Hippocampal formation (tissue), 2 donors: ENCODE measurements at places on chromosomes 16 and 17.

GRCh38 chr17:35051183-35051578 is 12.3 kb downstream of the RFFL start:
- no peak for DNase-seq

- DNase-seq: no peak
These were observed 10.4 kb downstream of the KCNH6 start for GRCh38 chr17:63533433-63534077.

DNA sequence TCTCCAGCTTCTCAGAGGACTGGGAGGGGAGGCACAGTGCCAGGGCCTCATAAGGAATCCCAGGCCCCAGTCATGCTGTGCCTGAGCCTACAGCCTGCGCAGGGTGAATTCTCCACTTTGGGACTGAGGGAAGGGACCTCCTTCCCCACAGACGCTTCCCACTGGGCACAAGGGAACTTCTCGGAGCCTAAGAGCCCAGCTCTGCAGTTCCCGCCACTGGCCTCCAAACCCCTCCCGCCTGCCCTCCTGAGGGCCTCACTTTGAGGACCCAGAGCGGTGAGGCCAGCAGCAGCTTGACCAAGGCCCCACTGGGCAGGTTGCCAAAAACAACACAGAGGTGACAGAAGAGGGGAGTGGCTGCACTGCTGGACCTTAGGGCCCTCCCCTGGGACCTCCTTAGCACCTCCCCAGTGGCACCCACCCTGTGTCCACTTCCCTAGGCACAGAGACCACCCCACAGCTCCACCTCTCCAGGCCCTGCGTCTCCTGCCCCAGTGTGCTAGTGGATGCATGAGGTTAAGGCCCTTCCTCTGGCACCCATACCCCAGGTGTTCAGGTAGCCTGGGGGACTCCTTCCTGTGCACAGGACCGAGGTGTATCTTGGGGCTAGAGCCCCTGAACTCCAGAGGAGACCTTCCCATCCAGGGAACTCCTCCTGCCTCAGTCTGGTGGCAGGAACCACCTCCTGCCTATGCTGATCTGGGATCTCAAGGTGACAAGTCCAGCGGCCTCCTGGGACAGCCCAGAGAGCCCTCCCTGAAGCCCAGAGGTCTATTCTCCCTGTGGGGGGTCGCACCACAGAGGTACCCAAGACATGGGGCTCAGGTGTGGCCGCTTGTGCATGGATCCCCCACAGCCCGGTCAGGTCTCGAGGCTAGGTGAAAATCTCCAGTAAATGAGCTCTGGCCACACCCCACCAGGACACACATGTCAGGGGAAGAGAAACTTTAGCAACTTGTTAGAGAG is 3.4 kb downstream of the CASKIN2 start:
- no peak for DNase-seq

DNA sequence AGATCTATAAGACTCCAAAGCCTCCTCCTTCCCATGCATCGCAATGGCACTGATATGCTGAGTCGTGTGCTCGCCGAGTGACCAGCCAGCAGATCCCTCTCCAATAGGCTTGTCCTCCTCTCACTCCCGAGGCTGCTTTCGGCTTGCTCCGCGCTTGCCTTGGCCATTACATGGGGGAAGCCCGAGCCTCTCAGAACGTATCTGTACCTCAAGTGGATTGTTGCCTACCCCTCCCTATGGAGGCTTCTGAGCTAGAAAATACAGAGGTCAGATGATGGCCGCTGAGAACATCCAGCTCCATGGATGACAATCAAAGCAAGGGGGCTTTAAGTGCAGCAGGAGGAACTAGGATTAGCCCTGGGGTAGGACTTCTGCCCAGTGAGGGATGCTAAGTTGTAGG is 7.7 kb upstream of the NLRP1 start:
- no peak for DNase-seq

DNA sequence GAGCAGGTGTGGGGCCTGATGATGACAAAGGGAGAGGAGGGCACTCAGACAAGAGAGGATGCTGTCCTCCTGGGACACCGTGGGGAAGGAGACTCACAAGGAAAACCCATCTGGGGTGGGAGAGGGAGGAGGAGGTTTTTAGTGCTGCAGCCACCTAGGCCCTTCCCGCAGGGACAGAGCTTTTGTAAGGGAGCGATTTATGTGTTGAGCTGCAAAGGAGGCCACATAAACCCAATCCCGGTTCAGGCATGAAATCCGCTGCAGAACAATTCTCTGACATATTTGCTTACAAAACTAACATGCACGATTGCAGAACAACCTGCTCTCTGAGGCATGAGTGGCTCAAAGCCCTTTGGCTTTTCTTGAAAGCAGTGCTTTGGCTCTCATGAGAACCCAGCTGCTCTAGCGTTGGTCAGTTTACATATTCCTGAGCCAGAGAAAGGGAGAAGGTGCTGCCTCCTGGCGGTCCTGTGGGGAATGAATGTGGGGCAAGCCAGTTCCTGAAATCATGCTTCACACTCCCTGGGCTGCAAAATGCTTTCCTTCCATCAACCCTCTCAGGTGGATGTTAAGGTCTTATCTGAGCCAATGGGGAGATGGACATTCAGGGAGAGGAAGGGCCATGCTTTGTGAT is 122.4 kb upstream of the NLRP1 start:
- peak; percentile 57 for DNase-seq

GRCh38 chr17:62625184-62625869 is 2.1 kb upstream of the MRC2 start:
- no peak for DNase-seq

GRCh38 chr16:68421076-68421475 is 27.2 kb downstream of the SMPD3 start:
- no peak for DNase-seq

- DNase-seq: no peak
These were observed 2.3 kb downstream of the RND2 start for GRCh38 chr17:43027091-43028032.

DNA sequence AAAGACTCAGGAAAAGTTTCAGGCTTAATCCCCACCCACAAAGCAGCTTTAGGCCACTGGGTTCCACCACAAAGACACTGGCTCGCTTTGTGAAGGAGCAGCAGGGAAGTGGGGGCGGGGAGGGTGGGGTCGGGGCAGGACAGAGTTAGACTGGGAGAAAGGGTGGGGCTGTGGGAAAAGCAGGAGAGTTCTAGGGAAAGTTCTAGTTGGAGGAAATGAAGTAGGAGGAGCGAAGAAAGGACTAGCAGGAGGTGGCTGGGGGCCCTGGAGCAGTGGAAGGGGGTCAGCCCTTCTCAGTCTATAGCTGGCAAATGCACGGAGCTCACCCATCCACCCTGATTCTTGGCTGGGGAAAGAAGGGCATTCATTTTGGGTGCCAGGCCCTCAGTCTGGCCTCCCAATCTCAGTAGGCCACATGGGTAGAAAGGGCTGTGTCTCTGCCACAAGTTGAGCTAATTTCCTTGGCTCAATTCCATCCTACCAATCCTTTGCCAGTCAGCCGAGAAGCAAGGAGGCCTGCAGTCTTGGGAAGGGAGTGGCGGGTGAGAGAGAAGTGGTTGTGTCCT is 4.6 kb downstream of the INPP5K start:
- no peak for DNase-seq

DNA sequence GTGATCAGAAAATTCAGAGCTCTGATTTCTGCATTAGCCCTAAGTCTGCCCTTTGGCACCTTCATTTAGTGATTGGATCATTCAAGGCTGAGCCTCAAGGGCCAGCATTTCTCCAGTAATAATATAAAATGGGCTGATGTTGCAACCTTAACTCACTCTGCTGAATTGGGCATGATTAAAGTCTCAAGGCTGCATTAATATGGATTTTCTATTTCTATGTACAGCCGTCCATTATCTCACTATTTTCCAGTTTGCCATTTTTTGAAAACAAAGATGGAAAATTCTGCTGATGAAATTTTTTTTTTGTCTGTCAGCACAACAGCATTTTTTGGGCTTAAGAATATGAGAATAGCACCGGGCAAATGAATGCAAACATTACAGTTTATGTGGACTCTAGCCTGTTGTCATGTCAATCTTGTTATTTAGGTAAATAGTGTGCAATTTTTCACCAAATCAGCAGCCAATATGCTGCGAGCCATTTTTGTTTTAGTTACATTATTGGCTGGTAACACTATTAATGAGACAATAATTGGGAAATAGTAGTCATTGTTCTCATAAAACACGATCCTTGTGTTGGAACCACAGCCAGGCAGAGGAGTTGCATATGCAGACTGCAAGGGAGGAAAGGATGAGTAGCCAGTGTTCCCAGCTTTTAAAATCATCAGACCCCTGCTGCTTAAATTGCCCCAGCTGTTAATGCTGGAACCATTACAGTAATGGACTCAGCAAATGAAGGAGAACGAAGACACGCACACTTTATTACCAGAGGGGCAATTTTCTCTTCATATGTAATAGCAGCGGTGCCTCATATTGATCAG is 10.5 kb downstream of the FTO start:
- no peak for DNase-seq

DNA sequence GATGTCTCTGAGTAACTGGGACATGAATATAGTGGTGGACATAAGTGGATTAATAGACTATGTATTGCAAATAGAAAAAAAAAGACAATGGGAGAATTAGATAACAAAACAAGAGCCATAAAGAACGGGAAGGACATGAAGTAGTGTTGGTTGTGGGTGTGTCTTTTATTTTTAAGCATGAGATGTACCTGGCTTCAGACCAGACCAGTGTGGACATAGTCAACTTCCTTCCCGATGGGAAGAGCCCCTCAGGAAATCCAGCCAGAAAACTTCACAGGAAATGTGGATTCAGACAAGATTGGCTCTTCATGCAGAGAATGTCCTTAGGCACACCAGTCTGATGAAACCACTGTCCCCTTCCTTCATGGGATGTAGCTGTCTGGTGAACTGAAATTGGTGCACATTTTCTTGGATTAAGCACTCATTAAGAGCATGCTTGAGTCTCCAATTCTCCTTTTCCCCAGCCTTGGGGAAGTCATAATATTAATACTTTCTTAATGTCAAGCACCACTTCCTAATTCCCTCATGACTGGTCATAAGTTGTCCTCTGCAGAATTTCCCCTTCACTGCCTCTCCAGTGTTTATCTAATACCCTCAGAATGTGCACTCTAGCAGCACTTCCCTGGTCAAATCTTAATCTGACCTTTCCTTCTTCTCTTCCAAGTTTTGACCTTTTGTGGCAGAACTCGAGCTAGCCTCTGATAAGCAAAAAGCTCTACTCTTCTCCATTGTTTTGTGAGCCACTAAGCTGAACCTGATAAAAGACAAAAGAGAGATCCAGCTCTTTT is 350.6 kb upstream of the MAF start:
- DNase-seq: no peak

DNA sequence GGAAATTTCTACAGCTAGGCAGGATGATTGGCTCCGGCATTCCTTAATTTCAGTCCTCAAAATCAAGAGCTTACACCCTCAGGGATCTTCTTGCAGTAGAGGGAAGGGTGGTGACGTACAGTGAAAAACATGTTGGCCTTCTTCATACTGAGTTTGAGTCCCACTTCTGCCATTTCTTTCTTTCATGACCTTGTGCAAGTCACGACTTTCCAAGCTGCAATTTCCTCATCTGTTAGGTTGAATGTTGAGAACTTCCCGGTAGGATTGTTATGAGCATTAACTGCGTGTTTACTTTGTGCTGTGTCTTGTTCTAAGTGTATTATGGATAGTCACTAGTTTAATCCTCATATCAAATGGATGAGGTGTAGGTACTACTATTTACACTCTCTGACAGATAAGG is 7.9 kb downstream of the SENP3 start:
- no peak for DNase-seq

- no peak for DNase-seq
These were observed at the start of gene COPZ2 for GRCh38 chr17:48037036-48037837. Gene COPZ2, minus strand, starts transcription at chr17:48037797. Its CDS starts 20 bp downstream, at chr17:48037777.

GRCh38 chr16:2848933-2849725 is 8.8 kb downstream of the PRSS22 start:
- DNase-seq: no peak

DNA sequence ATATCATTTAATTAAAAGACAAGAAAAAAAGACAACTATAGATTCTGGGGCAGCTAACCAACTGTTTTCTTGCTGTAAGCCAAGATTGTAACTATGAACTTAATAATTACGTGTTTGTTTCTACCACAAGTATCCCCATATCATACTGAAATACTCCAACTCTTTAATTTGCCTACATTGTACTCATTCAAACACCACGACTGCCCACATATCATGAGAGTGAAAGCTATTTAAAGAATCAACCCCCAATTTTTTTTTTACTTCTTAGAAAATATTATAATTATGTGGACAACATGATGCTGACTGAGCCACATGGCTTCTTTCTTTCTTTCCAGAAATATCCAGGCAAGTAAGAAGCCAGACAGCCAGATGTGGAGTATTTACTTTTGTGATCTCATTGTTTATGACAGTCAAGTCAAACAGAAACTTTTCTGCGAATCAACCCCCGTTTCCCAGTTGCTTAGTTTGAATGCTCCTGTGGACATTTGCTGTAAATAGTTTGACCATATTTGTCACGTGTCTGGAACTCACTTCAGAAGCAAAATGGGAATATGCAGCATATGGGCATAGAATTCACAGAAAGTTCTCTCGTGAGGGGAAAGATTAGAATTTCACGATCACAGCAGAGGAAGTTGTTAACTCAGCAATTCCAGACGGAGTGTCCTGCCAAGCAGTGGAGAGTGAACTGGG is 126.8 kb upstream of the PSMD7 start:
- DNase-seq: no peak

DNA sequence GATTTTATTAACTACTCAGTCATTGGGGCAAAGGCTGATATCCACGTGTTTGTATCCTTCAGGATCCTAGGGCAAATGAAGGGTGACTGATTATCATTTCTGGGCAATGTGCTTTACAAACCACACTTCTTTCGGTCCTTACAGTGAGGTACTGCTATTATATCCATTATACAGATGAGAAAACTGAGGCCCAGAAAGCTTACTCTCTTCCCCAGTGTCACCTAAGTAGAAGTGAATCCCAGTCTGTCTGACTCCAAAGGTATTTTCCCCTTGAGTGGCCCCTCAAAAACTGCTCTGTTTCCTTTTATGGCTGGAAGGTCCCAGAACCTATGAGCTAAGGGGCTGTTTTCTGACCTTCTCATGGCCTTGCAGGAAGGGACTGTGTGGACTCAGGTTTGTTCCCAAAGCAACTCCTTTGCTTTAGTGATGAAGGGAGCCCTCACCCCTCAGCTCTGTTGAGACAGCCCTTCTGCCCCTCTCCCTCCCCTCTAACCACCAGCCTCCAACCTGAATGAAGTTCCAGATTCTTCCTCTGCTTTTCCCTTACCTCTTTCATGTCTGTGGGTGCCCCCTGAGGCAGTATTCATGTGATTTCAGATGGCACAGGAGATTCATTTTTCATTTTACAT is 27.4 kb upstream of the ADGRG1 start:
- DNase-seq: no peak

- DNase-seq: no peak
These were observed 2.8 kb downstream of the NDEL1 start for GRCh38 chr17:8438441-8438840.

- DNase-seq: no peak
These were observed 15.0 kb downstream of the C16orf46 start for GRCh38 chr16:81061871-81062608.

DNA sequence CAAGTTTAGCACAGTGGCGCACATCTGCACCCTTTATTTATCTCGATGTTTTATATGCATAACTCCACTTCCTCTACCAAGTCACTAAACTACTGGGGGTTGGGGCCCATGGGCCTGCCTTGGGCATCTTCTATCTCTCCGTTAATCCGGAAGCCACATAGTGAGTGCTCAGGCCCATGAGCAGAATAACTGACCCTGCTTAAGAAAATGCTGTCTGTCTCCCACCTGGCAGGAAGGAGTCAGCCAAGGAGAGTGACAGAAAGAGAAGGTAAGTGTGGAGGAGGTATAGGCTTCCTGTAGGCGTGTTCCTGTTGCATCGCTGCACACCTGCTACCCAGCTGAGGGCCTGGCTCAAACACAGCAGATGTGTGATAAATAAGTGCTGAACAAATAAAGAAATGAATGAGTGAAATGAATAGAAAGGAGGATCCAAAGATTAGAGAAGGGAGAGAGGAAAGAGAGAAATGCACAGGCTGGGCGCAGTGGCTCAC is 320.1 kb downstream of the SLC39A11 start:
- DNase-seq: no peak
